Mucosa of descending colon (tissue), 3 donors: ENCODE measurements at places on chromosomes 13 and 19. TPM values are rescaled to one million over a fixed set of nuclear protein-coding genes. Genes with fewer than 3 reads are reported as not detected.

The KCNC3 gene
- total RNA-seq = 1.5 TPM

DNA sequence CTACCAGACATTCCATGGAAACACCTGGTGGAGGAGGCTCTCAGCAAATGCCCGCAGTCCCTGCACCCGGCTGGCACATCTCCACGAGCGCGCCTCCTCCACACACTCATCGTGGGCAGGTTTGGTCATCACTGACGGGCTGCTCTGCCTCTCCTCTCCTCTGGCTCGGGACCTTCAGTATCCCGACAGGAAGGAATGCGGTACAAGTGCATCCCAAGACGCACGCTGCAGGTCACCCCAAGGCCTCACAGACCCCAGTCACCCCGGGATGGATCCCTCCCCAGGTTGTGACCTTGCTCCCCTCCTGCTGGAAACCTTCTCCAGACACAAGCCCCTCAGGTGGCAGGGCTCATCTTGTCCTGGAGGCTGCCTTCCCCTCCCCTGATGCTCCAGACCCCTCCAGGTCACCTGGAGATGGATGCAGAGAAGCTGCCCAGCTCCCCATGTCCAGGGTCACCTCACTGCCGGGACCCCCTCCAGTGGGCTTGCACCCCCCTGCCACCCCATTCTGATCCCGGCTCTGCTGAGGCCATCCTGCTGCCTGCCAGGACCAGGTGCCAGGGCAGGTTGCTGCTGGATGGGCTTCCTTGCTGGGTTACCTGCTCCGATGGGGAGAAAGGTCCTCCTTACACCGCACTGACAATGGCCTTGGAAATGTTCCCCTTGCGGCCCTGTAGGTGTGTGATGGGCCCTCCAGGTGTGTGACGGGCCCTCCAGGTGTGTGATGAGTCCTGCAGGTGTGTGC lies 29.9 kb downstream of the C13orf46 start:
- no peak for DNase-seq

GRCh38 chr13:110305949-110306339 lies 1.0 kb downstream of the COL4A1 start:
- no peak for DNase-seq

GRCh38 chr19:50414864-50415660 lies 3.7 kb upstream of the SPIB start:
- peak; percentile 87 for DNase-seq
